ENCODE measurements at places on chromosomes 12 and 14. TPM values are rescaled to one million over a fixed set of nuclear protein-coding genes. Genes with fewer than 3 reads are reported as not detected.
A peak's percentile ranks its signal among the peaks of the same experiment; 100 is the strongest.

XRCC3 gene
- 5.9 TPM for total RNA-seq

DNA sequence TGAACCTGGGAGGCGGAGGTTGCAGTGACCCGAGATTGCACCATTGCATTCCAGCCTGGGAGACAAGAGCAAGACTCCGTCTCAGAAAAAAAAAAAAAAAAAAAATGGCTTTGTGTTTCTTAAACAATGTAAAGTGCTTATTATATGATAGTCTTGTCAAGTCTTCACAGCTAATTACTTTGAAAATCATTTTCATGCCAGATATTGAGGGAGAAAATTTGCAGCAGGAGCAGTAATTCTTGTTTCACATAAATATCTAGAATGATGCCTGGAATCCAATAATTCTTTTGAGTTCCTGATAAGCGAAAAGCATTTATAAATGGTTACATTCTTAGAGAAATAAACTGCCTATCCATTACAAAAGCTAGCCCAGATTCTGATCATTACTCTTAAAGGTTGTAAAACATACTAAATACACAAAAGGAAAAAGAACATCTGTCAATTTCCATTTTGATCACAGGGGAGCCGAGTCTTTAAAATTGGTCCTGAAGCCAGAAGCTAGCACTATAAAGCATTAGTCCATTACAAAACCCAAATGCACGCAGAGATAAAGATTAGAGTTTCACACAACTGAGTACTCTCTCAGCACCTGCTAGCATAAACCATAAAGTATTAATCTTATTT, 50.3 kb downstream of the IFT81 start:
- DNase-seq = no peak

- no peak for DNase-seq
These were observed 186.8 kb downstream of the CEP128 start for GRCh38 chr14:80754696-80755095.

- DNase-seq = no peak
These were observed 55.4 kb downstream of the FAR2 start for GRCh38 chr12:29204521-29204920.

DNA sequence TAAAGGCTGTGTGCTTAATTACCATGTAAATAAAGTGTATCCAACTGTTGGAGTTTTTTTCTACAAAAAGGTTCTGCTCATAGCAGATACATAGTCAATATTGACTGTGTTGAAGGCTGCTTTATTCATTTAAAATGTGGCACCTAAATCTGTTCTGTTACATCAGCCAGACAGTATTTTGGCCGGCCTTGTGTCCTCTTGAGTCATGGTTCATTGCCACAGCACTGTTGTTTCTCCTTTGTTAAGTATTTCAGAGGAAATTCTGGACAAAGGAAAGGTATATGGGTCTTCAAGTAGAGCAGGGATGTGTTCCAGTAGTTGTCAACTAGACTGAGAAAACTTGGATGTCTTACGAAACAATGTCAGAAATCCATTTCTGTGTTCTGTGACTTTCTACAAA, 95.5 kb downstream of the SLC38A6 start:
- no peak for DNase-seq

SERPINA10 gene
- total RNA-seq = not detected

- peak; percentile 72 for DNase-seq
These were observed 12.2 kb downstream of the POLR3B start for GRCh38 chr12:106369624-106370346.

DNA sequence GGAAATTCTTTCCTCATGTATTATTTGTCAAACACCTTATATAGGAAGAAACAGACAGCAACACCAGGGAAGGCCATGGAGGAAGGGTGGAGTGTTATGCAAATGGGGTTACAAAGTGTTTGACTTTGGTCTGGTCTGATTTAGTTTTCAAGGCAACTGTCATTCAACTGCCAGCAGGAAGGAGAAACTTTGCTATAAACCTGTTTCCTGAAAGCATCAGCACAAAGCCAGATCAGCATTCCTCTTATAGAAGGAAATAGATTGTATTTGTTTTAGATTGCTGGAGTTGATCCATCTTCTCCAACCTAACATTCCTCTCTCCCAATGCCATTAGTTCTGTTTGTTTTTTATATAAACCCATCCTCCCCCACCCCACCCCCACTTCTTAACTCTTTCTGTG, 65.7 kb downstream of the STAB2 start:
- no peak for DNase-seq

GRCh38 chr12:96412431-96412830, 12.2 kb upstream of the CDK17 start:
- no peak for DNase-seq

DNA sequence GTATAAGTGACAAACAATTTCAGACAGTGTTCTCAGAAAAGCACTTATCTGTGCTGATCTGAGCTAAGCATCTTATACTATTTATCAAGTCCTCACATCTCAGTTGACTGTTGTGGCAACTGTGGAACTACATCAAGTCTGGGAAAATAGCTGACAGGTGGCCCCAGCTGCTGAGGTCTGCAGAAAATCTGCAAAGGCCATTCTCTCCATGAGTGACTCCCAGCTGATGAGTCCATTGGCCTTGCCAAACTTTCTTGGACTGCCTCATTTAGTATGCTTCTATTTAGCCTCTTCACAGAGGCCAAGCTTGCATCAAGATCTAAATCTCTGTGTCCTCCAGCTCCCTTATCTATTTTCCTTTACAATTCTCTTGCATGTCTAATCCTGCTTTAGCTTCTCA, 174.5 kb upstream of the RBM19 start:
- no peak for DNase-seq

GRCh38 chr12:26691234-26691970, 141.6 kb downstream of the ITPR2 start:
- peak; percentile 97 for DNase-seq

DNA sequence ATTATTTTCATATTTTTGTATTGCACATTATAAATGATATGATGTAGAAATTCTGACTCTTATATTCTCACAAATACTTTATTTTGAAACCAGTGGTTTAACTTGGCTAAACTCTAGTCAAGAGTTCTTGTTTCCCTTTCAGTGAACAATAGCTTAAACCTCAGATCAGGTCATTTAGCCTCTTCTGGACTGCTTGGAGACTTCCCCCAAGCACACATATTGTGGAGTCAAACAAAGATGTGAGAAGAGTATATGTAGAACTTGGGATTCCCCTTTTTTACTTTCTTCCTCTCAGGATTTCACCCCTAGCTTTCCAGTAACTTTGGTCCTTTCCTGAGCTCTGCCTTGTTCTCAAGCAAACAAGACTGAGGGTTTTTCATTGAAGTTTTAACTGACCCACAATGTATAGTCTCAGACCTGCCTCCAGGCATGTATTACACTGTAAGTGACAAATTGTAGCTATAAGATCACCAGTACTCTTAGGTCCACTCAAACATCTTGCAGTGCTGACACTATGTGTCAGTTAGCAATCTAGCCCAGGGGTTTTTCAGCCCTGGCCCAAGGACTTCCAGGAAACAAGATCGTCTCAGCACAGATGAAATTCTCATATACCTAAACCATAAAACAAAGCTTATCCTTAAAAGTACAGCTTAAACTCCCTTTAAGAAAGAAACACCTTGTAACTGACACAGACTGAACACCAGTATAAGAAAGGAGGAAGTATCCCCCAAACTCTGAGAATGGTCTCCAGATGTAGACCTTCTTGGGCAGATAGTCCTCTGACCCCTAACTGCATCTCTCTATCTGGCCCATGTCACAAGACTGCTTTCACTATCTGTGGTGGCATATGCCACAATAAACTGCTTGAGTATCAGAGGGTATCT, 98.6 kb downstream of the SLC6A15 start:
- no peak for DNase-seq

GRCh38 chr12:13661005-13661887, 320.2 kb downstream of the GRIN2B start:
- DNase-seq = peak; percentile 1

DNA sequence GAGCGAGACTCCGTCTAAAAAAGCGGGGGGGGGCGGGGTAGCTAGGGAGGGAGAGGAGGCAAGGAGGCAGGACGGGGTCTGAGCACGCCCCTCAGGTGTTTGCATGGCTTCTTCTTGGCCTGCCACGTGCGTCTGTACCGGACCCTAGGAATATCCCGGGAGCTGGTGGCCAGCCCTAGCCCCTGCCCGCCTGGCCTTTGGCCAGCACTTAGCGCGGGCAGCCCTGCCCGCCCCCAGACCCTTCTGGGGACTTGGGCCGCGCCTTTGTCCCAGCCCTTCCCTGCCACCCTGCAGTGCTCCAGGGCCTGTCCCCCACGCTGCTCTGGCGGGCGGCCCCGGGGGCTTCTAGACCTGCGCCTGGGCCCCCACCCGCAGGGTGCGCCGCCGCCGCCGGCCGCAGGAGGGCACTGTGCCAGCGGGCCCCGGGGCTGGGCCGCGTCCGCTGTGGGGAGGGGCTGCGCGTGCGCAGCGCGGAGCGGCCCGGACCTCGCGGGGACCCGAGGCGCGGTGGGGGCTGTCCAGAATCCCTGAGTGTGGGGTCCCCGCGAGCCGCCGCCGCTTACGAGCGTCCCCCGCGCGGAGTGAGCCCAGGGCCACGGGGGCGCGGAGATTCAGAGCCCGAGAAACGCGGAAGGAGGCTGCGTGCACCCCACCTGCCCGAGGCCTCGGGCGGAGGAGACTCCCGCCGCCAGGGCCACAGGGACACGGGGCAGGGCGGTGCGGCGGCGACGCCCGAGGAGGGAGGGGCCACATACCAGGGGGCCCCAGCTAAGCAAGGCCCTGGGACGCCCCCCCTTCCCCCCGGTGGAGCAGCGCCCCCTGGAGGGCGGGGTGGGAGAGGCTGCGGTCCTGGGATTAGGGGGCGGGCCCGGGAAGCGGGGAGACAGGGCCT, 21.0 kb downstream of the SLC25A29 start:
- peak; percentile 24 for DNase-seq

PZP gene
- not detected for total RNA-seq

DAO gene
- not detected for total RNA-seq

DNA sequence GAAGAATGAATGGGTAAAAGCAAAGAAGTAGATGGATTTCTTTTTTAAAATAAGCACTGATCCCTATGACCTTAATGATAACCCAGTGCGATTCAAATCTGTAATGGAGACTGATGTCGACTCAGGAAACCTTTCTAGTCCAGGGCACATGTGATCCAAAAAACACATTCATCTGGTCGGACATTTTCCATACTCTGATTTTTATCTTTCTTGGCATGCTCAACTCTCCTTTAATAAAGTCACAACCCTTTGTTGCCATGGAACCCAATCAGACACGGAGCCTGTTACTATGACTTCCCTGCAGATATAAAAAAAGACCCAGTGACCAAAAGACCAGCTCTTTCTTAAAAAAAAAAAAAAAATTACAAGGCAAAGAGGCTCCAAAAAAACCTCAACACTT, 27.9 kb downstream of the TMCC3 start:
- DNase-seq = no peak

- DNase-seq = no peak
These were observed 52.7 kb downstream of the SPPL3 start for GRCh38 chr12:120851444-120851843.

GRCh38 chr12:111201036-111201435, 167.9 kb downstream of the PHETA1 start:
- DNase-seq = no peak

- DNase-seq = no peak
These were observed 131.2 kb downstream of the TMEM30B start for GRCh38 chr14:61149896-61150295.

DNA sequence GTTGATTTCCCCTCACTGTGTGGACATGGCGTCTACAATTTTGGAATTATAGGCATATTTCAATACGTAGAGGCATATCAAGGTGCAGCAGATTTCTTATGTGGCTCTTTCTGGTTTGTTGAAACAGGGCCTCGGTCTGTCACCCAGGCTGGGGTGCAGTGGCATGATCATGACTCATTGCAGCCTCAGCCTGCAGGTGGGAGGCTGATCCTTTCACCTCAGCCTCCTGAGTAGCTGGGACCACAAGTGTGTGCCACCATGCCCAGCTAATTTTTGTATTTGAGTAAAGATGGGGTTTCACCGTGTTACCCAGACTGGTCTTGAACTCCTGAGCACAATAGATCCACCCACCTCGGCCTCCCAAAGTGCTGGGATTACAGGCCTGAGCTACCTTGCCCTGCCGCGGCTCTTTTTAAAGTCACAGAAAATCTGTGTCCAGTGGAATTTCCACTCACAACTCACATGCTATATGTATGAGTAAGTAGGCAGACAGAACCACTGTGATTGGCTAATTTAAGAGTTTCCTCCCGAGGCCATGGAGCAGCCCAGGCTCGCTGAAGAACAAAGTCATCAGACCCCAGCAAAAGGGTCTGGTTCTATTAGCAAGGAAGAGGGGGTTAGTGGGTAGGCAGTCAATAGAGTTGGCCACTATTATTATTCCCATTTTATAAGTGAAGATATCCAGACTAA, 9.1 kb downstream of the GNG2 start:
- no peak for DNase-seq

DNA sequence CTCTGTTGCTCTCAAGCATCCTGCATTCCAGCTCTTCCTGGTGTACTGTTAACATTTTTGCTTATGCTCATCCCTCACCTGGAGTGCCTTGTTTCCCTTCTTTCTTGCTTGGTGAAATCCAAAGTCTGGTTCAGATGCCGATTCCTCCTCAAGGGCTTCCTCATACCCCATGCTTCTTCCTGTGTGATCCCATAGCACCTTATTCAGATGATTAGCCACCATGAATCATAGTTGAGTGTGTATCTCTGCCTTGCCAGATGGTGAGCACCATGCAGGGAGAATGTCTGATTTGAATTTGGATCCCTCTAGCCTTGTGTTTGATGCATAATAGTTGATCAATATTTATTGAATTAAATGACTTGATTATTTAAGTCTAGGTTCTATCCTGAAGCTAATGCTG, 39.4 kb upstream of the ANO4 start:
- no peak for DNase-seq

RNU7-1 gene
- not detected for total RNA-seq

- DNase-seq = peak; percentile 12
These were observed 155.5 kb downstream of the ZFP36L1 start for GRCh38 chr14:68637106-68638021.

DNA sequence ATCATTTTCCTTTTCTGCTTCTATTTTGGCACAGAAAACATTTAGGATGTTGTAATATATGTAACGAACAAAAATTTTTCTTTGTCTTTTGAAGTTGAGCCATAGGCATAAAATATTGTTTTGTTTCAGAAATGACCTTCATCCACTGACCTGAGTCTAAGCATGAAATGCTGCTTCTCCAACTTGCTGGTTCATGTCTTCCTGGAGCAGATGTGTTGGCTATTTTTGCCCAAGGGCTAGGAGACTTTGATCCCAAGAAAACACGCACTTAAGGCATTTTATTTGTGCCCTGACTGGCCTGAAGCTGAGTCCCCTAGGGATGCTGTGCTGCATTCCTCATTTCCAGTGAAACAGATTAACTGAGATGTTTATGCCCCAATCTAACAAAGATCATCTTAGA, 27.2 kb upstream of the ALG10B start:
- no peak for DNase-seq

DNA sequence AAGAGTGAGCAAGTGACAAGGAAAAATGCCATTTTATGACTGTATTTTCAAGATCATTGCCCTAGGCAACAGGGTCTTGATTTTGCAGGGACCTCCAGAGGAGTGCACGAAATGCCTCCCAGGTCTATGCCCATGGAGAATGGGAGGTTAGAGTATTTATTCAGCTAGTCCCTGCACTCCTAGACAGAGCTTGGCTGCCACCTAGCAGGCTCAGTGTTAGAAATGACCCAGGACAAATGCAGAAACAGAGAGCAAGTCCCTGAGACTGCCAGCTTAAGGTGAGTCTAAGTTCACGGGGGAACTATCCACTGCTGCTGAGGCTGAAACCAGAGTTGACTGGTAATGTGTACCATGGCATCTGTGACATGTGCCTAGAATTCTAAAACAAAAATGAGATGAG, 506.4 kb downstream of the MED13L start:
- DNase-seq = peak; percentile 45

GRCh38 chr12:132801741-132802140, 26.9 kb downstream of the GOLGA3 start:
- no peak for DNase-seq

All from HFFc6 (cell line).